ENCODE measurements at places on chromosomes 3 and 15. TPM values are rescaled to one million over a fixed set of nuclear protein-coding genes. Genes with fewer than 3 reads are reported as not detected.

DNA sequence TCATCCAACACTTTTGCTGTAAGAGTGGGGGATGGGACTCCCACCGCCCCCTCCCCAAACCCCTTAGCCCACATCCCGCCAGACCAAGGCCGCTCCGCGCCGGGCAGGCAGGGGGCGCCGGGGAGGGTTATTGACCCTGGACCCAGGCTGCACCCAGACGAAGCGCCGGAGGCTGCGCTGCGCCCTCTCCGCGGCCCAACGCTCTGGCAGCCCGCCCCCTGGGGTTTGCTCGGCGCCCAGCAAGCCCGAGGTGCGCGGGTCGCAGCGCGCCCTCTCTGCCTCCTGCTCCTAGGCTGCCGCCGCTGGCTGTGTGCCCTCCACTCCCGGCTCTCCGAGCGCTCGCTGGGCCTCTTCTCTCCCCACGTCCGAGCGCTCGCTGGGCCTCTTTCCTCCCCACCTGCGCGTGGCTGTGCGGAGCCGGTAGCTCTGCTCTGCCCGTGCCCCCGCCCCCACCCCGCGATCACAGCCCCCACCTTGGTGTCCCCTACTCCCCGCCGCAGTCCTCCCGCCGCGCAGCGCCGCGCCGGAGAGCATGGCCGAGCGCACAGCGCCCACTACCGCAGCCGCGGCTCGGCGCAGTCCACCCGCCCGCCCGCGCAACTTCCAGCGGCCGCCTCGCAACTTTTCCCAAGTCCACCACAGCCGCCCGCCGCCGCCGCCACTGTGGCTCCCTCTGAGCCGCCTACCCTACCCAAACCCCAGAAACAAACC is 1.2 kb downstream of the MECOM start:
- H3K27ac ChIP-seq: no peak overlapping the region
- H3K27me3 ChIP-seq: peaks cover 84% of the 10 kb centered on the region
- H3K4me3 ChIP-seq: peak overlapping the region; percentile 60
- no peaks in the 10 kb centered on the region for H3K36me3 ChIP-seq
- DNase-seq: no peak

DNA sequence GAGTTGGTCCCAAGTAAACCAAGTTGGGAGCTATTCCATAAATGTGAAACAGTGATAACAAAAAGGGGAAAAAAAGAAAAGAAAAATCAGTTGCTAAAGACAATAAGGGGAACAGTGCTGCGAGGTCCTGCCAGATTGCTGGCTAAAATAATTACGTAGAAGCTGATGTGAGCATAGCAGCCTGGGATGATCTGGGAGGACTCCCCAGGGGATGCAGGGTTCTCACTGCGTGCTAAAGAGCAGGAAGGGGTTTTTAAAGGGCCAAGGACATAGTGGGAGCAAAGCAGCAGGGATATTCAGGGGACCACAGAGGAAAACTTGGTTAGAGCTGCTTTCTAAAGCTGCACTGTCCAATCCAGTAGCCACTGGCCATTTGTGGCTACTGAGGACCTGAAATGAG is 133.0 kb upstream of the UMPS start:
- no peak for DNase-seq
- H3K36me3 ChIP-seq: no peaks in the 10 kb centered on the region
- no peak overlapping the region for H3K27ac ChIP-seq
- no peaks in the 10 kb centered on the region for H3K27me3 ChIP-seq

DNA sequence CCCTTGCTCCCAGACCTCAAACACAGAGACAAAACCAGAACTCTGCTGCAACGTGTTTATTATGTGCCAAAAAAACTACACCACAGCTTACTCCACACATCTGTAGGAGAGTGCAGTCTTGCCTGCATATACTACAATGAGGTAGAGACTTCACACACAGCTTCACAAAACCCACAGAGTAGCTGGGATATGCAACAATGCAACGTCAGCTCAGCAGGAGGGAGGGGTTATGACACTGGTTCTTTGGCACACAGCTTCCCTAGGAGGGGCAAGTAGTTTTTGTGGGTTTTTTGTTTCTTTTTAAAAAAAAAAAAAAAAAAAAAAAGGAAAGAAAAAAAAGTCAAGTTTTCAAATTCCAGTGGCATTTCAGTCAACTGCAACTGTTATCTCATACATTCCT is 2.9 kb upstream of the RPS17 start:
- peaks cover 12% of the 10 kb centered on the region for H3K36me3 ChIP-seq
- H3K4me3 ChIP-seq: no peak overlapping the region
- H3K27ac ChIP-seq: no peak overlapping the region
- DNase-seq: no peak

- H3K4me1 ChIP-seq: no peaks in the 10 kb centered on the region
- H3K36me3 ChIP-seq: no peaks in the 10 kb centered on the region
- H3K27me3 ChIP-seq: no peaks in the 10 kb centered on the region
- no peak for DNase-seq
These were observed 33.3 kb downstream of the TM4SF18 start for GRCh38 chr3:149299938-149300801.

DNA sequence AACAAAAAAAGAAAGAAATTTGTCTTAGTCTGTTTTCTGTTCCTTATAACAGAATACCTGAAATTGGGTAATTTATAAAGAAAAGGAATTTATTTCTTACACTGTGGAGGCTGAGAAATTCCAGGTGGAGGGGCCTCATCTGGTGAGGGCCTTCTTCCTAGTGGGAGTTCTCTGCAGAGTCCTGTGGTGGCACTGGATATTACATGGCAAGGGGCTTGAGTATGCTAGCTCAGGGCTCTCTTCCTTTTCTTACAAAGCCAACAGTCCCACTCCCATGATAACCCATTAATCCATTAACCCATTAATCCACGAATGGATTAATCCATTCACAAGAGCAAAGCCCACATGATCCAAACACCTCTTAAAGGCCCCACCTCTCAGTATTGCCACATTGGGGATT is 2.9 kb upstream of the SATB1 start:
- peak overlapping the region; percentile 97 for H3K27ac ChIP-seq
- no peak for DNase-seq
- H3K4me1 ChIP-seq: peaks cover 4% of the 10 kb centered on the region
- no peaks in the 10 kb centered on the region for H3K36me3 ChIP-seq
- H3K4me3 ChIP-seq: no peak overlapping the region

GRCh38 chr15:49038382-49038781 is 7.9 kb downstream of the SECISBP2L start:
- DNase-seq: no peak
- no peaks in the 10 kb centered on the region for H3K27me3 ChIP-seq
- no peak overlapping the region for H3K4me3 ChIP-seq
- no peak overlapping the region for H3K27ac ChIP-seq
- no peaks in the 10 kb centered on the region for H3K36me3 ChIP-seq
- H3K4me1 ChIP-seq: peaks cover 7% of the 10 kb centered on the region

DNA sequence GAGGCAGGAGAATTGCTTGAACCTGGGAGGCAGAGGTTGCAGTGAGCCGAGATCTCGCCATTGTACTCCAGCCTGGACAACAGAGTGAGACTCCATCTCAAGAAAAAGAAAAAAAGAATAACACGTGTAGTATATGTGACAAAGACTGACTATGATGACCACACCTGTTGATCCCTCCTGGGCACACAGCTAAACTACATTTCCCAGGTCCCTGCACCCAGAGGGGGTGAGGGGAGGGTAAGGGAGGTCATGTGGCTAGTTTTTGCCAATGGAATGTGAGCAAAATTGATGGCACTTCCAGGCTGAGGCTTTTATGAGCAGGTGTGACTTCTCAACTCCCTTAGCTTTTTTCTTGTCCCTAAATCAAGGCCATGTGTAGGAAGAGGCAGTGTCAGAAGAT is 58.2 kb downstream of the KLHL6 start:
- no peak overlapping the region for H3K27ac ChIP-seq
- peaks cover 17% of the 10 kb centered on the region for H3K36me3 ChIP-seq
- no peaks in the 10 kb centered on the region for H3K27me3 ChIP-seq
- H3K4me1 ChIP-seq: no peaks in the 10 kb centered on the region

DNA sequence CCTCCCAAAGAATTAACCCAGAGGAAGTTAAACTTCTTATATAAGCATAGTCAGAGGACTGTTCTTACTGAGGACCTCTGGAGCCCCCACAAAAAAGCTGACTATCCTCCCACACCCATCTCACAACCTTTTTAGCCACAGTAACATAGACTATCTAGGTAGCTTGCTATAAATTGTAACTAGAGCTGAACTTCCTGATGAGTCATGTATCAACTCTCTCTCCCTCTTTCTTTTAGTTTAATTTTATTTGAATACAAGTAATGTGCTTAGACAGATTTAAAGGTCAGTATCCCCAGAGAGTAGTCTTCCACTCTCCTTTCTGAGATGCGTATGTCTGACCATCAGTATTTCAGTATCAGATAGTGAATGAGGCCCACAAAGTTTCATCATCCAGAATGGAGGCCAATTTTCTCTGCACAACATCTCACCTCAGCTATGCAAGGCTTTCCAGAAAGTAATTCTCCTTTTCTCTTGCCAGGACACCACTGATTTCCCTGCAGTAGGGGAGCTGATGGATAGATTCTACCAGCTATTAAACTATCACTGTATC is 104.0 kb upstream of the MYRIP start:
- H3K27me3 ChIP-seq: no peaks in the 10 kb centered on the region
- no peaks in the 10 kb centered on the region for H3K36me3 ChIP-seq
- H3K4me3 ChIP-seq: no peak overlapping the region
- H3K4me1 ChIP-seq: no peaks in the 10 kb centered on the region

DNA sequence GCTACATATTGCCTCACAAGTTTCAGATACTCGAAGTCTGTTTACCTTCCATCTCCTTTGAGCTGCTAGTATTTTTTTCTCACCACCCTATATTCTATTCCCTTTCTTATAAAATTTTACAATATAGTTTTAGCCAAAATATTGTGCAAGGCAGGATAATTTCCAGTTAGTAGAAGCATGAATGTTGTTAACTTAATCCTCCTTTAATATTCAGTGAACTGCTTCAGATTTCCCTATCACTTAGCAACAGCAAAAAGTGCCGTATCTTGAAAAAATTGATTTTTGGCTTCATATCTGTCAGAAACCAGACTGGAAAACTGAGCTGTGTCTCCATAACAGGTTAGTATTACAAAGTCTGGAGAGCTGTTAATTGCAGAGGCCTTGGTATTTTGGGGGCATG is 24.0 kb downstream of the PLSCR4 start:
- no peaks in the 10 kb centered on the region for H3K4me1 ChIP-seq

- H3K27ac ChIP-seq: no peak overlapping the region
- H3K4me1 ChIP-seq: no peaks in the 10 kb centered on the region
- H3K27me3 ChIP-seq: no peaks in the 10 kb centered on the region
- H3K4me3 ChIP-seq: no peak overlapping the region
These were observed 33.4 kb upstream of the BNIP2 start for GRCh38 chr15:59722476-59722875.

DNA sequence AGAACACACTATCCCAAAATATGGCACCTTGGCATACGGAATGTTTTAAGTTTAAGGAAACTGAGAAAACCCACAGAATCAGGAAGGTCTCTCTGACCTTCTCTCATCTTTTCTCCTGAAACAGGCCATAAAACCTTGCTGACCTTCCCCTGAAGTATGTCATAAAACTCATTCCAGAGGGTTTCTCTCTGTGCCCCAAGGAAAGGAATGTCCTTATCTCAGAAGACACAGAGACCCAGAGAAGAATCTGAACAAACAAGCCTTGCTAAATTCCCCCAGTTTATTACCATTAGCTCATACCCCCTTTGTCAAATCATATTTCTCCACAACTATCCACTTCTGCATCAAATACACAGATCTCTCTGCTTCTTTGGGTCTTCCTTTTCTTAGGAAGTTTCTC is 603.1 kb downstream of the MCTP2 start:
- no peak overlapping the region for H3K4me3 ChIP-seq
- no peaks in the 10 kb centered on the region for H3K4me1 ChIP-seq
- no peaks in the 10 kb centered on the region for H3K36me3 ChIP-seq
- DNase-seq: no peak

DNA sequence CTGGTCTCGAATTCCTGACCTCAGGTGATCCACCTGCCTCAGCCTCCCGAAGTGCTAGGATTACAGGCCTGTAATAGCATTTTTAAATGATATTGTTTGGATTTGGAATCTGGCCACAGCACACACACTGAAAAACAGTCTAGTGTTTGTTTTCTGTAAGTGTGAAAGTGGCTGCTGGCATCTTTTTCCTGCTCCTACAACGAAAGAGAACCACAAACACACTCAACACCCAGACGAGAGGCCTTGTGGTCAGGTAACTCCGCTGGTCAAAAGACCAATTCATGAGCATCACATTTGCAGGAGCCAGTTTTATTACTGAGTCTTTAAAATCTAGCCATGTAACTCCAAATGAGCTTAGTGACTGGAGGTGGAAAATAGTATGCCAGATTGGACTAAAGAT is 50.2 kb downstream of the IMPG2 start:
- H3K36me3 ChIP-seq: no peaks in the 10 kb centered on the region
- no peak overlapping the region for H3K27ac ChIP-seq
- H3K4me1 ChIP-seq: no peaks in the 10 kb centered on the region
- H3K4me3 ChIP-seq: no peak overlapping the region

- no peak overlapping the region for H3K4me3 ChIP-seq
- H3K36me3 ChIP-seq: no peaks in the 10 kb centered on the region
- no peaks in the 10 kb centered on the region for H3K27me3 ChIP-seq
- DNase-seq: no peak
These were observed 73.2 kb downstream of the STAG1 start for GRCh38 chr3:136678981-136679380.

DNA sequence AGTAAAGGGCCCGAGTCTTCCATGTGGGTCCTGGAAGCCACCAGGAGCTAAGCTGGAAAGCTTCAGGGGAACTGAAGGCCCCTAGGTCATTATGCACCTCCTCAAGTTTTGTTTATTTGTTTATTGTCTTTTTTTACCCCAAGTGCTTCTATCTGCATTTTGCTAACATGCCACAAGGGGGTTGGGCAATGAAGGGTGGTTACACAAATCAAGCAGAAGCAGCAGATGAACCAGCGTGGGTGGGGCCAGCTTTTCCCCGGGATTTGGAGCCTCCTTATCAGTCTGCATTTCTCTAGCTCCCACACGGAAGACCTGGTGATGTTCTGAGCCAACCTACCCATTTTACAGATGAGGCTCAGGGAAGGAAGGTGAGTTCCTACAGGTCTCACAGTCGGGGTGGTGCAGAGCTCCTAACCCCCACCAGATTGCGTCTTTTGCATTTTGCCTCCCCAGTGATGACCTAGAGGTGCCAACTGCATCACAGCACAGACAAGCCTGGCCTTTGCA is 16.8 kb downstream of the TMC3 start:
- H3K36me3 ChIP-seq: no peaks in the 10 kb centered on the region
- H3K27ac ChIP-seq: no peak overlapping the region
- DNase-seq: no peak

GRCh38 chr3:163056874-163057497 is 1560.4 kb downstream of the OTOL1 start:
- no peaks in the 10 kb centered on the region for H3K27me3 ChIP-seq
- H3K36me3 ChIP-seq: no peaks in the 10 kb centered on the region
- no peak for DNase-seq
- no peak overlapping the region for H3K4me3 ChIP-seq

The NEK10 gene
- 2.0 TPM for total RNA-seq

The OIP5 gene
- 0.57 TPM for total RNA-seq

The ROPN1 gene
- not detected for total RNA-seq

The HYAL2 gene
- total RNA-seq: 3.9 TPM

The DRD3 gene
- not detected for total RNA-seq

The CDCP1 gene
- 0.81 TPM for total RNA-seq

The XYLB gene
- total RNA-seq: 2.1 TPM

The SPINK8 gene
- not detected for total RNA-seq

The BCL2A1 gene
- total RNA-seq: 119 TPM

The TMEM212 gene
- total RNA-seq: not detected

The GCSAM gene
- total RNA-seq: 18.5 TPM

Measured in naive thymus-derived CD4-positive, alpha-beta T cell (primary cell).